ENCODE measurements at places on chromosomes 2 and 18.

GRCh38 chr2:56211048-56211447 lies 27.3 kb downstream of the CCDC85A start:
- no peak for DNase-seq

DNA sequence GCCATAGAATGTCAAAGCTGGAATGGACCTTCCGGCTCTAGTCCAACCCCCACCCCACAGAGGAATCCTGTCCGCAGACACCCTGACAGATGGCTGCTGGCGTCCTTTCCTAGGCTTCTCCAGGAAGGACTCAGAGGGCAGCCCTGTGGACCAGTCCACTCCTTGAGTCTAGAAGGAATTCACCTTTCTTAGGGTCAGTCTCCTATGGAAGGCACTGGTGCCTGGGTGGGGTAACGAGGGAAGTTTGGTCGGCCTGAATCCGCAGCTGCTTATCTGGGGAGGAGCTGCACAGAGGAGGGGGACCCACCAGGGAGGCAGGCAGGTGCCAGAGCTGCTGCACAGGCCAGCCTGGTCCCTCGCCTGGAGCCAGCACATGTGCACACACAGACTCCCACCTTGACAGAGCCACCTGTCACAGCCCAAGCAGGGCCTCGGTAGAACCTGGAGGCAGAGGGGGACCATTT lies 2.5 kb downstream of the DNMT3A start:
- DNase-seq, result no peak

DNA sequence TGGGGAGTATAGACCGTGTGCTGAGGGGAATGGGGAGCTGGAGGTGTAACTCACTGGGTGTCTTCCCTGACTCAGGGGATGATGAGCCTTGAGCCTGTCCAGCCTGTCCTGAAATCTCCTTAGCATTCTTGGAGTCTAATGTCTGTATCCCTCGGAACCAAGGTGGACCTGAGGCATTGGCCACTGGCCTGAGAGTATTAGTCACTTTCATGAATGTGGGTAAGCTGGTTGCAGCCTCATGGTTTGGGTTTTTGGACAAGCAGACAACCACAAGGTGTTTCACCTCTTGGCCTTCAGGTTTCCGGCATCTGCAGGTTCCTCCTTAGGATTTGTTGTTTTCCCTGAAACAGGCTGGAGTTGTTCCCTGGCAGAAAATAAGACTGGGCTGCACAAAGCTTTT lies 63.2 kb downstream of the PRKCE start:
- no peak for DNase-seq

- DNase-seq, result no peak
These were observed 27.1 kb upstream of the VPS4B start for GRCh38 chr18:63449426-63449825.

GRCh38 chr2:57199663-57200062 lies 846.9 kb upstream of the VRK2 start:
- DNase-seq, result no peak

GRCh38 chr2:25105336-25106085 lies 62.9 kb downstream of the POMC start:
- DNase-seq, result no peak

- no peak for DNase-seq
These were observed 30.1 kb downstream of the TGIF1 start for GRCh38 chr18:3479978-3480509.

DNA sequence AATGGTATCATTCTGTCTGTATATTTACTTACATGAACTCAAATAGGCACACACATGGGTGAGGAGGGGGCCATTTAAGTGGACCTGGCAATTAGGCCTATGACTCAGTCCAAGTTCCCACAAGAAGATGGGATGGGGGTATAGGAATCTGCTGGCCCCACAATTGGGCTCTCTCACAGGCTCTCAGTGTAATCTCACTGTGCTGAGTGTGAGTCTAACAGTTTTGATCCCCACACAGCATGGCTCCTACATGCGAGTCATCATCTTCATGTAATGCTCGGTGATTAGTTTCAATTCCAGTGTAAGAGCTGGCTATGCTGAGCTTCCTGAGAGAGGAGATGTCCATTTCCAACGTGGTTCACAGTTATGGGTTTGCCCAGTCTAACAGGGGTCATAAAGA lies 114.0 kb downstream of the GATA6 start:
- DNase-seq, result no peak

GRCh38 chr18:79643054-79643984 lies 36.3 kb upstream of the CTDP1 start:
- no peak for DNase-seq

DNA sequence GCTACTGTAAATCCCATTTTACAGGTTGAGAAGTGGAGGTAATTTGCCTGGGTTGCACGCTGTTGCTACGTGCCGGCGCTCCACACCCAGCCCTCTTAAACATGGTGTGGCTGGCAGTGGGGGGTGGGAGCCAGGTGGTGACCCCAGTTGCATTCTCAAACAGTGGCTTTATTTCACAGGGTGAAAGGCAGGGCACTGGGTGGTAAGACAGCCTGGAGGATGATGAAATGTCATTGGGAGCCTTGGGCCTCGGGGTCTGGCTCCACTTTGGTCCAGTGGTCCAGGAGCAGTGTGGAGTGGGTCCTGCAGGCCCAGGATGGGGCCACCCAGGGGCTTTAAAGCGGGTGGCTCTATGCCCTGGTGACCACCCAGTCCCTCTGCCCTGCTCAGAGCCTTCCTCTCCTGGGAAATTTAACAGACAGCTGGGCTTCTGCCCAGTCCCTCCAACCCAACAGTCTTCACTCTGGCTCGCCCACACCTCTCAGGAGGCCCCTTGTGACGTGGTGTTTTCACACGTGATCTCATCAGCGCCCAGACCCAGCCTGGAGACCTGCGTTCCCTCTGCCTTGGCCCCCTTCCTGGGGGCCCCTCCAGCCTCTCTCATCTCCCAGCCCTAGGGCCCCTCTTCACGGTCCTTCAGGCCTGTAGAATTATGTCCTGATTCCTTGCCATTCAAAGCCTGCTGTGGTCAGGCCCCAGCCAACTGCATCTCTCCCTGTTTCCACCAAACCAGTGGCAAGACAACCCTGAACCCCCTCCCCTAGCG lies 92.5 kb downstream of the INHBB start:
- DNase-seq, result no peak

GRCh38 chr18:31252522-31252921 lies 65.4 kb upstream of the DSG1 start:
- no peak for DNase-seq

GRCh38 chr2:101038455-101039255 lies 36.6 kb downstream of the RPL31 start:
- DNase-seq, result no peak

GRCh38 chr18:34222307-34223163 lies 2.2 kb downstream of the NOL4 start:
- DNase-seq, result no peak

DNA sequence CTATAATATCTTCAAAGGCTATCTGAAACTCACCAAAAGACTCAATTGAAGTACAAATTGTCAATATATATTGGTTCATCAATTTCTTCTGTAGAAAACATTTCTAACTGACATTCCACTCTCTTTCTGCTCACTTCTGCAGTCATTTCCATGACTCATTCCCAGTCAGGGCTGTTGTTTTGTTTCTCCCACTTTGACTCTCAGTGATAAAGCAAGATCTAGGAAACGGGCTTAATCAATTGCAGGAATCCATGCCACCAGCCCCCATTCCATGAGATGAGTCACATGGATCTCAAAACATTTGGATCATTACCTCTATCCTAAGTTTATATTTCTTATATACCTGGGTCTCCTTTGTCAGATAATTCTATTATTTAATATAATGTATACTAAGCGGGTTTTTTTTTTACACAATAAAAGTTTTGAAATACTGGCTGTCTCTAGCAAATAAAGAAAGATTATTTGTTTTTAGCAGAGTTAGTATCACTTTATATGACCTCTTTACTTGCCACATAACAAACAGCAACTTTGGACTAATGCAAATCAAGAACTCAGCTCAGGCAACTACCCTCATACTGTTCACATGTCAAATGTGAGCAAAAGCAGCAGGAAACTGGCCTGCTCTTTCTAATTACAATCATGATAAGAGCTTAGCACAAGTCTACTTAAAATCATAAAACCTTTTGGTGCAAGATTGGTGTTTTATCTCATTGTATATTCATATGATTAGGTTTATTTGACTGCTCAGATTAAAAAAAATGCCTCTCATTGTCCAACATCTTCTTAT lies 251.1 kb upstream of the PIK3C3 start:
- no peak for DNase-seq

DNA sequence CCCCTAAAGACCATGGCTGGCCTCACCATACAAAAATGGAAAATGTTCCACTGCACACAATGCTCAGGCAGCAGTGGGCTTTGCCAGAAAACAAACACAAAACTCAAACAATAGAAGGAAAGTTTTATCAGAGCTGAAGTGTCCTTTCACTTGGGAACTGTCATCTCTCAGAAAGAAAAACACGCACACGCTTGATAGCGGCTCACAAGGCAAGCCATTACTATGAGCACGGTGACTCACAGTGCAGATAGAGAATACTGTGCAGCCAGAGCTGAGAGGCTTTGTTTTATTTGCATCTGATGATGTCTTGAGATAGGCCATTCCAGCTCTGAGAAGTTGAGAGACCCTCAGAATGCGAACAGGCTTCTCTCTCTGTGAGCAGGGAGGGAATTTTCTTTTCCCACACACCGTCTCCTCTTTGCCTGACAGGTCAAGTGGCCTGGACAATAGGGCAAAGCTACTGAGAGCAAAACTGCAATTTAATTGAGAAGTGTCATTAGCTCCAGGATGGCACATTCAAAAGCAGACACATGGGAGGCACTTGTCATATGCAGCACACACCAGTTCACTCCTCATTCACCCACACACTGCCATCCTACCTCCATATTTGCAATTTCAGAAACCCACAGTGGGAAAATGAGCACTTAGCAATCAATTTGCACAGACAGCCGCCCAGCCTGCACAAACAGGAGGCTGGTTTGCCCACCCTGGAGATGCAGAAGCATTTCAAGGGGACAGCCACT lies 236.6 kb downstream of the SS18 start:
- no peak for DNase-seq

DNA sequence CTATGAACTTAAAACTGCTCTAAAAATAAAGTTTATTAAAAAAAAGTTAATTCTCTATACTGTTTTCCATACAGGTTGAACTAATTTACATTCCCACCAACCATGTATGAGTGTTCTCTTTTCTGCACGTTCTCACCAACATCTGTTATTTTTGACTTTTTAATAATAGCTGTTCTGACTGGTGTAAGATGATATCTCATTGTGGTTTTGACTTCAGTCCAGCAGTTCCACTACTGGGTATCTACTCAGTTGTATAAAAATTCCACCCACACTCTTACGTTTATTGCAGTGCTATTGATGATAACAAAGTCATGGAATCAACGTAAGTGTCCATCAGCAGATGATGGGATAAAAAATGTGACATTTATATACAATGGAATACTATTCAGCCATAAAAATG lies 33.7 kb downstream of the SPAG16 start:
- DNase-seq, result no peak

GRCh38 chr2:170695521-170696410 lies 19.4 kb upstream of the SP5 start:
- DNase-seq, result no peak

- DNase-seq, result no peak
These were observed 206.8 kb upstream of the FOSL2 start for GRCh38 chr2:28185891-28186290.

- DNase-seq, result no peak
These were observed 22.1 kb upstream of the ANKRD44 start for GRCh38 chr2:197332641-197333040.

DNA sequence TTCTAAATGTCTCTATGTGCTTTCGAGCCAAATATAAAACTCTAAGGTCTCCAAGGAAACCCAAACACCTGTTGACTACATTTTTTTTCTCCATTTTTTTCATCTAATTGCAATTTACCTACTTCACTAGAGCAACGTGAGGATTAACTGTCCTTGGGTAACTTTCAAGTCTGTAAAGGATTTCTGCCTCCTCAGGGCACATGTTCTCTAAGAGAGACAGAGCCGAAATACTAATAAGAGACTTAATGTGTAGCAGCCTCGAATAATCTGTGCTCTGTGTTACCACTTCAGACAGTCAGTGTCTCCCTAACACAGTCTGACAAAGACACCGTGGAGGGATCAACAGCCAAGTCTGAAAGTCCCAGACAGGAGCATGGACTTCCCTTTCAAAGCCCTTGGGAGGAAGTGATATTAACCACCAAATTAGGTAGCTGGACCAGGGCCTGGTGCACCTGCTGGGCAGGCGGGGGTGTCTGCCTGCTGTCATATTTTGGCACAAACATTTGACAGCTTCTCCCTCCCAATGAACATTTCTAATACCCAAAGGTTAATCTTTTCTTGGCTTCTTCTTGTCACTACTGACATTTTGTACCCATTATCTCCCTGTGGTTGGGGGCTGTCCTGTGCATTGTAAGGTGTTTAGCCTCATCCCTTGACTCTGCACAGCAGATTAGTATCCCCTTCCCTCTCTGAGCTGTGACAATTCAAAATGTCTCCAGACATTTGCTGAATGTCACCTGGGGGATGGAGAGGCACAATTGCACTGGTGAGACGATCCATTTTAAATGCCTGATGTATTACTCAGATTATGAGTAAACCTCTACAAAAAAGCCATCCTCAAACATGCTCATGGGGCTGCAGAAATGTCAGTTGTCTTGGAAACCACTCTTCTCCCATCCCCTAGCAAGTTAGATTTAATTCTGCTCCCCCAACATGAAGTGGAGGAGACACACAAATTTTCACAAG lies 45.7 kb upstream of the LYPD1 start:
- no peak for DNase-seq

GRCh38 chr2:168684921-168685599 lies 117.4 kb upstream of the NOSTRIN start:
- no peak for DNase-seq

Data from CD4-positive, alpha-beta memory T cell (primary cell).